ENCODE measurements at places on chromosomes 3 and 15.

- peak; percentile 37 for DNase-seq
Observed at GRCh38 chr3:5304789-5305683, 117.5 kb downstream of the EDEM1 start.

GRCh38 chr3:176785171-176785570 lies 412.1 kb downstream of the TBL1XR1 start:
- no peak for DNase-seq

DNA sequence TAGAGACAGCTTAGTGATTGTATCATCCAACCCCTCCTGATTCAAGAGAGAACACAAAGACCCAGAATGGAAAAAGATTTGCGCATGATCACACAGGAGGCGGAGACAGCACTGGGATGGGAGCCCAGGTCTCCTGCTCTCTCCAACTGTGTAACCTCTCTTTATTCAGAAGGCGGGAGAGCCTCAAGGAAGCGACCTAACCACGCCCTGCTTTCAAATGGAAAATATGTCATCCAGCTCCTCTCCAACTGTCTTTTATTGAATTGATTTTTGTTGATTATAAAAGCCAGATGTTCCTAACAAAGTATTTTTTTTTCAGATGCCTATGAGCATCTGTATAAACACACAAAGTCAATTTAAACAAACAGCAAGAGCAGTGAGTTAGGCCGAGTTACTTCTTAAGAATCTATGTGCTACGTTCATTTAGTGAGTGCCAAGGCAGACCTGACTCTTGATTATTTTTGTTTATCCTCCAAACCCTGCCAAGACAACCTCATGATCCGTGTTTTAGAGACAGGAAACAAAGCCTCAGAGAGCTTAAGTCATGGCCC lies 74.5 kb downstream of the BFSP2 start:
- DNase-seq: no peak

DNA sequence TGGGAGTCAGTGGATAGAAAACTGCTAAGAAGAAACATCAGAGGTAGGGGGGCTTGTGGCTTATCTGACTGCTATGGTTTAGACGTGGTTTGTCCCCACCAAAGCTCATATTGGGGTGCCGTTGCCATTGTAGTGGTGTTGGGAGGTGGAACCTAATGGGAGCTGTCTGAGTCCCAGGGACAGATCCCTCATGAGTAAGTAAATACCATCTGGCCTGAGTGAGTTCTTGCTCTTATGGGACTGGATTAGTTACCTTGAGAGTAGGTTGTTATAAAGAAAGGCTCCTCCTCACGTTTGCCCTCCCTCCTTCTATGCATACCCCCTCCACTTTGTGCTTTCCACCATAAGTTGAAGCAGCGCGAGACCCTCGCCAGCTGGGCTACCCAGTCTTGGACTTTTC lies 53.4 kb upstream of the VILL start:
- DNase-seq: no peak

DNA sequence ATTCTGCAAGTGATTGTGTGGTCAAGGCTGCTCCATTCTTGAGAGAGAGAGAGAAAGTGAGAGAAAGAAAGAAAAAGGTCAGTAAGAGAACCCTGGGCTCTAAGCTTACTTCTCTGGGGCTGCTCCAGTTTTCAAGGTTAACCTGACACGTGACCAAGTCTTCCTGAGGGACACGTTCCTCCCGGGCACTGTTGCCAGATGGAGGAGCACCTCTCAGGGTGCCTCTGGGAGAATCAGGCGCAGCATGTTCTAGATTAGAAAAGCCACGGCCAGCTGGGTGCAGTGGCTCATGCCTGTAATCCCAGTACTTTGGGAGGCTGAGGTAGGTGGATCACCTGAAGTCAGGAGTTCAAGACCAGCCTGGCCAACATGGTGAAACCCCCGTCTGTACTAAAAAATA lies 60.8 kb downstream of the ITGA11 start:
- no peak for DNase-seq

GRCh38 chr3:114214542-114215341 lies 22.6 kb downstream of the ZNF80 start:
- no peak for DNase-seq

- peak; percentile 8 for DNase-seq
Observed at GRCh38 chr3:160343132-160343531, 55.9 kb downstream of the IFT80 start.

DNA sequence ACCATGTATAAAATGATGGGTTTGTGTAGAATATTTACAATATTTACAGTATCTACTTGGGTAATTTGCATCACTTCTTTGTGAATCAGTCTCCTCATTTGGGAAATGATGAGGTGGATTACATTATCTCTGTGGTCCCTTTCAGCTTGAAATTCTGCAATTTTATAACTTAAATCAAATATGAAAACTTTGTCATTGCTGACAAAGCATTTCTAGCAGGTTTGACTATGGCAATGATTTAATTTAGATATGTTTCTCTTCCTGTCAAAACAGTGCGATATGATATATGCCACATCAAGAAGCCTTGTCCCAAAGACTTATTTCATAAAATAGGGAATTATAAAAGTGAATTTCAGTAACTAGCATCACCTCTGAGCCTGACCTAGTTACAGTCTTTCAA lies 315.8 kb upstream of the MEIS2 start:
- DNase-seq: no peak

GRCh38 chr3:48599509-48600285 lies 4.6 kb upstream of the COL7A1 start:
- no peak for DNase-seq

- peak; percentile 83 for DNase-seq
Observed at GRCh38 chr15:90620379-90621067, 90.8 kb downstream of the CRTC3 start.

GRCh38 chr3:42270561-42270960 lies 4.6 kb upstream of the CCK start:
- no peak for DNase-seq

DNA sequence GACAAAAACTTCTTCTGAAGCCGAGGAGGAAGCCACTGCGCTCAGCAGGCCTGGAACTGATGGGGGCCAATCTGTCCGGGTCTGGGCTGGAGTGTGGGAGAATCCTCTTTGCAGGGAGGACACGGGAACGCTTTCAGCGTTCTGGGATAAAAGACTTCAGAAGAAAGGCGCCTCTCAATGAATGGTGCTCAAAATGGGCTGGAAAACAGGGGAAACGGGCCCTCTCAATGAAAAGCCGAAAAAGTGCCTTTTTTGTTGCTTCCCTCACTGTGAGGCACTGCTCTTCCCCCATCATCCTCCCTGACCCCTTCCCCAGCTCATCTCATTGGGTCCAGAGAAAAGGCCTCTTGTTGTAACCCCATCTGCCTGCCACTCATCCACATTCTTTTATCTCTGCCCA lies 119.5 kb upstream of the LRIG1 start:
- no peak for DNase-seq

- no peak for DNase-seq
Observed at GRCh38 chr3:93867425-93867824, 106.3 kb downstream of the PROS1 start.

- no peak for DNase-seq
Observed at GRCh38 chr3:146470425-146470990, 1.1 kb upstream of the PLSCR2 start.

DNA sequence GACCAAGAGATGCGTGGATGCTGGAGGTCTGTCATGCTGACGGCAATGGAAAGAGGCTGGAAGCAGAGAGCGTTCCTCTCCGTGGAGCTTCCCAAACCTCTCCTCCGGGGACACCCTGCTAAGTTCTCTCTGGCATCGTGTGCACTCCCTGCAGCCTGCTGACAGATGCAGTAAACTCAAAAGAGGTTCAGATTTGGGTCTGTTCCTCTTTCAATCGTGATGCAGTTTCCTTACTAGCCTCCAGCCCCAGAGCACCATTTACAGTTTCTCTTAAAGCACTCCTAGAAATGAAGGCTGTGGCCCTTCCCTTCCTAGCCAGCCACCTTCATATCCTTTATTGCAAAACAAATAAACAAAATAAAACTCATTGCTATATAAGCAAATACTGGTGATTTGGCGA lies 47.3 kb upstream of the LRRC58 start:
- DNase-seq: no peak

- DNase-seq: no peak
Observed at GRCh38 chr3:42829083-42829627, 19.9 kb downstream of the ACKR2 start.

- DNase-seq: no peak
Observed at GRCh38 chr15:73597036-73597638, 36.1 kb downstream of the NPTN start.

DNA sequence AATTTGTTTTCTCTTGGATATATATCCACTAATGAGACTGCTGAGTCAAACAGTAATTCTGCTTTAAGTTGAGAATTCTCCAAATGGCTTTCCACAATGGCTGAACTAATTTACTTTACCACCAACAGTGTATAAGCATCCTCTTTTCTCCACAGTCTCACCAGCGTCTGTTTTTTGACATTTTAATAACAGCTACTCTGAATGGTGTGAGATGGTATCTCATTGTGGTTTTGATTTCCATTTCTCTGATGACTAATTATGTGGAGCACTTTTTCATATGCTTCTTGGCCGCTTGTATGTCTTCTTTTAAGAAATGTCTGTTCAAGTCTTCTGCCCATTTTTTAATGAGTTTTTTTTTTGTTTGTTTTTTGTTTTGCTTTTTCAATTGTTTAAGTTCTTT lies 206.2 kb downstream of the CTNNB1 start:
- DNase-seq: no peak

DNA sequence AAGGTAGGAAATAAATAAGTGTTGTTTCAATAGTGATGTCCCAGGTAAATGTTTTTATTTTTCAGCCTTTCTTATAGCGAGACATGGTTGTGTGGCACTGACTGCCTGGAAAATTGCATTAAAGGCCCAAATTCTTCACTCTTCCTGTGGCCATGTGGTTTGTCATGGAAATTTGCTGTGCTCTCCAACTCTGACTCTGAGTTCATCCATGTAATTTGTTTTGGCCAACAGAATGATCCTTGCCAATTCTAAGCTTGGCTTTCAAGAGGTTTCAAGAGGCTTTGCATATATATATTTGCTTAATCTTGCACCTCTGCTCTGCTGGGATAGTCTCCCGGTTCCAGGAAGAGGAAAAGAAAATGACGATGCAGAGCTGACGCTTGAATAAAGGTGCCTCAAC lies 107.5 kb upstream of the ARHGEF26 start:
- no peak for DNase-seq

GRCh38 chr3:126212620-126213378 lies 32.4 kb upstream of the ALDH1L1 start:
- no peak for DNase-seq

DNA sequence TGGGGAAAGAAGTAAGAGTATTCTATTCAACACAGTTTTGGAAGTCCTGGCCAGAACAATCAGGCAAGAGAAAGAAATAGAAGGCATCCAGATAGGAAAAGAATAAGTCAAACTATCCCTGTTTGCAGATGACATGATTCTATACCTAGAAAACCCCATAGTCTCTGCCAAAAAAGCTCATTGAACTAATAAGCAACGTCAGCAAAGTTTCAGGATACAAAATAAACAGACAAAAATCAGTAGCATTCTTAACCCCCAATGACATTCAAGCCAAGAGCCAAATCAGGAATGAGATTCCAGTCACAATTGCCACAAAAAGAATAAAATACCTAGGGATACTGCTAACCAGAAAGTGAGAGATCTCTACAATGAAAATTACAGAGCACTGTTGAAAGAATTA lies 99.4 kb upstream of the MITF start:
- no peak for DNase-seq

DNA sequence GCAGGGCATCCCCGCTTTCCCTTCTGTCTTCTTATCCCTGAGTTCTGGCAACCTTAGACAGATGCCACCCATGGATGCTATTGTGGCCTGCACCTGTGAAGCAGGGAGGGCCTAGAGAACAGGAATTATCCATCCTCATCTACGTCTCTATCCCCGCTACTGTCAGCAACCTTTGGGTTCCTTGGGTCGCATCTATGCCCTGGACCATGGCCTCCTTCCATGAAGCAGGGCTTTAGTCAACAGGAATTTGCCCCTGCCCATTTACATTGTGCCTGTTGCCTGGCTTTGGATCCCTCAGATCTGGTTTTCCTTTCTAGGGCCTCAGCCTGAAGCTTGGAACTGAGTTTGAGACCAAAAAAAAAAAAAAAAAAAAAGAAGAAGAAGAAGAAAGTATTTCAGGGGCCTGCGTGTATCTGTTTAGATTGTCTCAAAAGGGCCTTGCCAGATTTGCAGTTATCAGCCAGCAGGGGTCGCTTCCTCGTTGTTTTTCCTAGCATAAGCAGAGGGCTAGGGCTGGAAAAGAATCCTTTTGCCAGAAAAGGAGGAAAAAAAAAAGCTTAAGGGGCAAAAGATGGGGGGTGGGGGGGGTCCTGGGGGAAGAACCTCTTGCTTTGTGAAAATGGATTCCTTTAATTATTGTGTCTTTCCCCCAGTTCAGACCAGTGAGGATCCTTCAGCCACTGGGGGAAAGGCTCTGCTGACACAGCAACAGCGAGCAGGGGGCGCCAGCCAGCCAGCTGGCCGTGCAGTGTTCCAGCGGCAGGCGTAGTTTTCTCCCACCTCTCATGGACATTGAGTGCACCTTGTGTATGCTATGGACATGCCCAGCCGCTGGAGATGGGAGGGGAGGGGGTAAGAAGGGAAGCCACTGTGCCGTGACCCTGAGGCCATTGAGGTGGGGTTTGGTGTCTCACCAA lies 65.7 kb upstream of the ALDH1L1 start:
- DNase-seq: no peak

DNA sequence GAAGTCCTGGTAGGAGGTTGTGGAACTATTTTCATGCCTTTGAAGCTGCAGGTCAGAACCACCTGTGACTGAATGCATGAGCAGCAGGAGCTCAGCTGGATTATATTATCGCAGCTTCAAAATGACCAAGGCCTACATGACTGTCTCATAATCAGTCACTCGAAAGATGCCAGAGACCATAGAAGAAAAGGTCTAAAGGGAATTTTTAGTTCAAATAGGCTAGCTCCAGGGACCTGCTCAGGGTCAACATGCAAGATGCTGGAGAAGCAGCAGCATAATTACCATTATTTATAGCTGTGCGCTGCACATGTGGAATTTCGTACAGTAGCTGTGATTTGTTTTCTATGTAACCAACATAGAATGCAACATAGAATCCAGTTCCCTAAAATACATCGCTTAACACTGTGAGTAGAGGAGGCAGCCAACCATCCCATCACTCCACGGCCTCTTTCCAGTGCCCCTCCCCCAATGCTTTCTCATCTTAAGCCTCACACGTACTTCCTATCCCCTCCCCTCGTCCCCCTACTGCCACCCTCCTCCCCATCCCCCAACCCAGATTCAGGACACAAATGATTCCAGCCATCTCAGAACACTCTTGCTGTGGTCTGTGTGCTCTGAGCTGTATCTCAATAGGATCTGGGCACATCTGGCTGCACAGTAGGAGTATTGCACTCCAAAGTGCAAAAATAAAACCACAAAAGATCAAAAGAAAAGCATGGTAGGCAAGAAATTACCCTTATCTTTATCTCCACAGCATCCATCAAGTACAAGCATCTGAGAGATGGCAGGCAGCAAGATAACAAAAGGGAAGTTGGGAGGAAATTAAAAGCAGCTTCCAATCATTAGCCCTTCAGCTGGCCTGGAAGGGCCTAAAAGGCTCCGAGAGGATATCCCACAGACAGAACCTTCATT lies 352.8 kb upstream of the SEMA6D start:
- DNase-seq: no peak

GRCh38 chr3:152944671-152945070 lies 109.7 kb downstream of the P2RY1 start:
- no peak for DNase-seq

Data from GM20000 (cell line).